ENCODE measurements at places on chromosomes 6 and 20. TPM values are rescaled to one million over a fixed set of nuclear protein-coding genes. Genes with fewer than 3 reads are reported as not detected.

Gene FOXA2
- polyA plus RNA-seq: not detected

Gene SGK2
- 0.45 TPM for polyA plus RNA-seq

Gene PRELID3B
- 11.5 TPM for polyA plus RNA-seq

Gene FOXC1
- 3.0 TPM for polyA plus RNA-seq

Gene PARD6B
- polyA plus RNA-seq: 3.1 TPM

Gene SLC2A10
- polyA plus RNA-seq: 3.4 TPM

Gene SLC17A1
- polyA plus RNA-seq: not detected

Gene TRIM31
- not detected for polyA plus RNA-seq

Gene STMND1
- not detected for polyA plus RNA-seq

Gene BCAS1
- not detected for polyA plus RNA-seq

Gene GCNT2
- polyA plus RNA-seq: 13.5 TPM

Gene SLC17A3
- polyA plus RNA-seq: not detected

Gene C6orf58
- not detected for polyA plus RNA-seq

Gene PLTP
- 39.2 TPM for polyA plus RNA-seq

Gene PREP
- polyA plus RNA-seq: 12.3 TPM

Gene ZC2HC1B
- not detected for polyA plus RNA-seq

Gene TGM3
- polyA plus RNA-seq: not detected

Gene ACTL10
- polyA plus RNA-seq: 1.2 TPM

Gene HECA
- polyA plus RNA-seq: 15.0 TPM

Gene RAMACL
- 0.29 TPM for polyA plus RNA-seq

Gene PBOV1
- polyA plus RNA-seq: not detected

Gene MACROD2
- polyA plus RNA-seq: 1.5 TPM

Gene BRPF3
- polyA plus RNA-seq: 8.5 TPM

Gene HCK
- 3.7 TPM for polyA plus RNA-seq

Gene KCNK17
- polyA plus RNA-seq: 0.37 TPM

Gene OR5V1
- not detected for polyA plus RNA-seq

Gene TAAR9
- not detected for polyA plus RNA-seq

Gene AK9
- polyA plus RNA-seq: 4.6 TPM

Gene C4B
- 72.6 TPM for polyA plus RNA-seq

Gene GUCA1A
- not detected for polyA plus RNA-seq

Gene HMGCLL1
- polyA plus RNA-seq: 0.35 TPM

Gene C20orf141
- polyA plus RNA-seq: not detected

Gene ERVFRD-1
- polyA plus RNA-seq: 0.07 TPM

Gene LSM2
- polyA plus RNA-seq: 52.0 TPM

Gene KIF3B
- 8.4 TPM for polyA plus RNA-seq

Gene ARMH2
- polyA plus RNA-seq: not detected

Gene TAB2
- 22.5 TPM for polyA plus RNA-seq

Gene HLA-DRB1
- polyA plus RNA-seq: 83.7 TPM

Gene FGD2
- polyA plus RNA-seq: 2.8 TPM

Gene SLC23A2
- polyA plus RNA-seq: 3.9 TPM

Gene NRSN1
- not detected for polyA plus RNA-seq

Gene MGME1
- 14.1 TPM for polyA plus RNA-seq

Gene SPATS1
- not detected for polyA plus RNA-seq

Gene RIN2
- 22.3 TPM for polyA plus RNA-seq
